ENCODE measurements at places on chromosomes 7 and 10.

- no peak for DNase-seq
Measured at GRCh38 chr7:41306486-41306885, 396.4 kb downstream of the INHBA start.

DNA sequence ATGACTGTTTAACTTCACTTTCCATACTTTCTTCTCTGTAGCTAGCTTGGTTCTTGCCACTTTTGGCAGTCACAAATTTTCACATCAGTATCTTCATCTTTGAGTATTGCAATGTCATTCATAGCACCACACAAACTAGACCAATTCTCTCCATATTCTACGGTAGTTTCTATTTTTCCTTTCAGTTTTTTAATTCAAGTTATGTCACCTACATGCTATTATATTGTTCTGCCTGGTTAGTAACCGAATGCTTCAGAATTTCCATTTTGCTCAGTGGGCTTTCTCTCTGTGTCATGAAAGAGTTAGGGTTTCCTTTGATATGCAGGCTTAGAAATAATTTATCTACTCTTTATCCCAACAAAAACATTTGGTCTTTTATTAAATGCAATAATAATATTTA is 896.5 kb downstream of the GATA3 start:
- DNase-seq, result no peak

GRCh38 chr7:37363536-37364491 is 84.8 kb downstream of the ELMO1 start:
- no peak for DNase-seq

- DNase-seq, result no peak
Measured at GRCh38 chr7:27123477-27124053, 7.0 kb downstream of the HOXA4 start.

DNA sequence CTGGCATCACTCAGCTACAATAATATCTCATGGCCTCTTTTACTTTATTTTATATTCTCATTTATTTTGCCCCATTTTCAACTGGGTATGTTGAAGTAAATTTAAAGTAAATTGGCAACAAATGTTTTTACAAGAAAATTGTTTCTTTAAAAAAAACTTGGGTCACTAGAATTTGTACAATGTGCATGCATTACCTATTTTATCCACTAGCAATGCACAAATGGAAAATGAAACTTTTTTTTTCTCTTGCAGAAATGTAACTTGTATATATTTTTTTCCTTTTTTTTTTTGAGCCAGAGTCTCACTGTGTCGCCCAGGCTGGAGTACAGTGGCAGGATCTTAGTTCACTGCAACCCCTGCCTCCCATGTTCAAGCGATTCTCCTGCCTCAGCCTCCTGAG is 10.3 kb upstream of the H2AZ2 start:
- no peak for DNase-seq

GRCh38 chr10:106771154-106771553 is 393.4 kb downstream of the SORCS1 start:
- no peak for DNase-seq

DNA sequence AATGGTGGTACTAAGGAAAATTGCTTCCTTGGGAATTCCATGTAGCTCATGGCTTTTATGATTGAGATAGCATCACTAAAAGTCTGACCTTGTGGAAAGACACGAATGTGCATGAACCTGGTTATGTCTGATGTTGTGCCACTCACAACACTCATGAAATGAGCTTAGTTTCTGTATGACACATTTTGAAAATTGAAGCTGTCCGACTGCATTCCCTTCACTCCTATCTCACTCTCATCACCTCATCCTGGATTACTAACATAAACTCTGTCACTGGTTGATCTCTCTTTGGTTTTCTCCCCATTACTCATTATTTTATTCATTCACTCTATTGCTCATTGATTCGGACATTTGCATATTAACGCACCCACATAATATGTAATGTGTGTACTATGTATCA is 190.0 kb upstream of the VWC2 start:
- no peak for DNase-seq

DNA sequence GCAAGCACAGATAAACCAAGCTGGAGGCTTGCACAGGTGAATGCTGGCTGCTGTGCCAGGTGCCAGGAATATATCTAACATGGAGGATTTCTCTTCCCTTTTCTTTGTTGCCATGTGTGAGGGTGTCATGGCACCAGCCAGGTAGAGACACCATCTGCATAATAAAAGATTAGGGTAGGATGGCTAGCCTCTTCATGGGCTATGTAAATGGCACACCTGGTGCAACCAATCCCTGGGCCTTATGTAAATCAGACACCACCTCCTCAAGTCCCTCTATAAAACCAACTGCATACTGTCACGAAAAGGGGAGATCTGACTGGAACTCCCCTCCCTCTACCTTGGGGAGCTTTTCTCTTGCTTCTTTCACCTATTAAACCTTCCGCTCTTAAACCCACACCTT is 322.5 kb upstream of the POM121L12 start:
- no peak for DNase-seq

- no peak for DNase-seq
Measured at GRCh38 chr7:100629117-100629716, 12.1 kb downstream of the TFR2 start.
